ENCODE measurements at places on chromosomes 11 and 22. TPM values are rescaled to one million over a fixed set of nuclear protein-coding genes. Genes with fewer than 3 reads are reported as not detected.

The TYR gene
- polyA plus RNA-seq: not detected

The MGAT3 gene
- not detected for polyA plus RNA-seq

The ALX4 gene
- polyA plus RNA-seq: not detected

The KCNQ1 gene
- polyA plus RNA-seq: 21.7 TPM

The MFRP gene
- polyA plus RNA-seq: not detected

The OR8G5 gene
- polyA plus RNA-seq: not detected

The NFAM1 gene
- polyA plus RNA-seq: not detected

DNA sequence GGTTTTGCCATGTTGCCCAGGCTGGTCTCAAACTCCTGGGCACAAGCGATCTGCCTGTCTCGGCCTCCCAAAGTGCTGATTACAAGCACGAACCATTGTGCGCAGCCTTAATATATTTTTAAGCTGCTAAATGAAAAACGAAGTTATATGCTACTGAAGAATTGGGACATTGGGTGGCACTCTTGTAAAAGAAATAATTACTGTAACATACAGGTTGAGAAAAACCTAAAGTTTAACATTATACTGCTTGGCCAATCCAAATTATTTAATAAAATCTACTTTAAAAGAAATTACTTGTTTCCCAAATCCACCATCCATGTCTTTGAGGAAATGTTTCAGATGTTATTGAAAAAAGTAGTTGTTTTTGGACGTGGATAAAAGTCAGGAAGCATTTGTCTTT is 37.9 kb upstream of the ARHGAP32 start:
- no peak for DNase-seq

GRCh38 chr11:120054753-120055045 is 83.2 kb downstream of the TRIM29 start:
- DNase-seq: no peak

- no peak for DNase-seq
Observed at GRCh38 chr22:37283393-37283937, 1.2 kb downstream of the CYTH4 start.

- DNase-seq: no peak
Observed at GRCh38 chr22:24592851-24593558, at the start of gene LRRC75B. LRRC75B (minus strand) TSS chr22:24593073; CDS start chr22:24593039, 34 bp downstream.

DNA sequence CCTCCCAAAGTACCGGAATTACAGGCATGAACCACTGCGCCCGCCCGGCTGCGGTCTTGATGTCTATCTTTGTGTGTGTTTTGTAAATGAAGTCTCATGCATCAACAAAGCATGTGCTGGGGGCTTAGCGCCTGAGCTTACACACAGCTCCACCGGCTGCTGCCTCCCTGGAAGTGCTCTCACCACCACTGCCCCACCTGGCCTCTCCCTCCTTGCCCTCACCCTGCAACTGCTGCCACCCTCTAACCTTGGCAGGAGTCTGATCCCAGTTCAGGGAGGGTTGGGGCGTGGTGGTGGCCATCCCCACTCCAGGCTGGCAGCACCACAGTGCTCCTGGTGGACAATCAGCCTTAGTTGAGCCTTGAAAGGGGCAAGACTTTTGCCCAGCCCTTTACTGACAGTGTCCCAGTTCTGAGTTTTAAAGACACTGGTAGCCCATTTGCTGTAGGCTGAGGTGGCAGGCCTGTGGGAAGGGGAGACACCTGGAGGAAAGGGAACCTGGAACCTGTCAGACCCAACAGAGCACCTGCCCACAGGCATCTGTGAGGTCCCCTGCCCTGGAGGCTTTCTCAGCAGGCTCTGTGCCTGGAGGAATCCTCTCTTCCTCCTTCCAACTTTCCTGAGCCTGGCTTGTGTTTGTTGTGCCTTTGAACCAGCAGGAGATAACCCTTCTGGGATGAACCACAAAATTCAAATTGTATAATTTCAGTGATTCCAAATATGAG is 42.4 kb upstream of the WEE1 start:
- no peak for DNase-seq

DNA sequence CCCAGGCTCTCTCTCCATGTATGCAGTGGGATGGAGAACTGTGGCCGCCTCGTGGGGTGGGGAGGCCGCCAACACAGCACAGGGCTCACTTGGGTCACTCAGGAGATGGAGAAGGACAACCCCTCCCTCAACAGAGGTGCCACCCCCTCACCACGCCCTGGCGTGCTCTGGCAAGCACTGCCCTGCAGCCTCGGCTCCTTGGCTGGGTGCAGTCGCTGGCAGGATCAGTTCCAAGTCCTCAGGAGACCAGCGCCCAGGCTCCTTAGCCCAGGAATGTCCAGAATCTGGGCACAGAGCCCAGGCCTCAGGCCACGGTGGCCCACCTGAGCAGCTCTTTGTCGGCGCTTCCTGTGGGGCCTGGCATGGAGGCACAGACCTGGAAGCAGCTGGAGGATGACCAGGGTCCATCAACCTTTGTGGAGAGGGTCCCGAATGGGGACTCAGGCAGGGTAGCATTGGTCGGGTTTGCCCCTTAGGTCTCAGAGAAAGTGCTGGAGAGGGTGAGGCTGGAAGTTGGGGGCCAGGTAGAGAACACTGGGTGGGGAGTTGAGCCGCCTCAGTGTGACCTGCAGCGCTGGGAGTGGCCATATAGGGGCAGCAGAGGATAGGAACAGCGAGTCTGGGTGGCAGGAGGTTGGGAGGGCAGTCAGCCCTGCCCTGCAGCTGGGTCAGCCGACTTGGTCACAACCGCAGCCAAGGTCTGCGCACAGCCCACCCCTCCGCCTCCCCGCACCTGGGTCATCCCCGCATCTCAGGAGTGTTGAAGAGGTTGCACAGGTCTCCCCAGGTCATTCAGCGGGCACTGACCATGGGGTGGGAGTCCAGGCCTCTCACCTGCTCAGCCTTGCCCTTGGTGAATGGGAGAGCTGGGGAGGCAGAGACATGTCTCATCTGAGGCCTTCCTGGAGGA is 8.2 kb downstream of the SUSD2 start:
- no peak for DNase-seq

GRCh38 chr22:48054596-48054995 is 1292.1 kb downstream of the TBC1D22A start:
- DNase-seq: no peak

GRCh38 chr11:33713151-33713855 is 12.7 kb upstream of the C11orf91 start:
- DNase-seq: no peak

DNA sequence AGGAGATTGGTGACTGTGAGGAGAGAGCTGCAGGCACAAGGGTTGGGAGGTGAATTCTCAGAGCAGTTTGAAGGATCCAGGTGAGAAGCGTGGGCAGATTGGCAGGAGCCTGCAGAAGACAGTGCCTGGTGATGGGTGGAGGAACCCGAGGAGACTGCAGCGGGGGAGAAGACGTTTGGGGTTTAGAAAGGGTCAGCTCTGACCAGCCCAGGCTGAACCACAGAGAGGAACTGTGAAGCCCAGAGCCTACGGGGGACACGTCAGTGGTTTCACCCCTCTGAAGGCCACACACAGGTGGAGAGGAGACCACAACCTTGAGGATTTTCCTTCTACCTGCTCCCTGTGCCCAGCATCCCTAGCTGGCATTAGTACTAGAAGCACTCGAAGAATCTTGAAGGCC is 154.8 kb upstream of the TBCEL start:
- no peak for DNase-seq

DNA sequence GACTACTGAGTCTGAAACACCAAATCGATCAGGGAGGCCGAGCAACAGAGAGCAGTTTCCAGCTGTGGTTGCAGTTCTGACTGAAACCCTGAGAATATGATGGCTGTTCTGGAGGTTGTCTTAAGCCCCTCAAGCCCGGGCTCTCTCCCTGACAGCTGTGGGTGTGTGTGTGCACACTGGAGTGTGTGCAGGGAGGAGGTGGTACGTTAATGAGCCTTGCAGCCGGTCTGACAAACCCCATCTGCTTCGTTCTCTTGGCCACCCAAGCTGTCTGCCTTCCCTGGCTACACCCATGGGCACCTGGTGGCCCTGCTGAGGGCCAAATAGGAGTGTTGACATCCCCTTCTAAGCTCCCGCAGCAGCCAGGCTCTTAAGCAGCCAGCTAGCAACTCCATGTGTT is 189.8 kb downstream of the KIRREL3 start:
- no peak for DNase-seq

- no peak for DNase-seq
Observed at GRCh38 chr11:125284245-125284850, 119.8 kb downstream of the PKNOX2 start.

DNA sequence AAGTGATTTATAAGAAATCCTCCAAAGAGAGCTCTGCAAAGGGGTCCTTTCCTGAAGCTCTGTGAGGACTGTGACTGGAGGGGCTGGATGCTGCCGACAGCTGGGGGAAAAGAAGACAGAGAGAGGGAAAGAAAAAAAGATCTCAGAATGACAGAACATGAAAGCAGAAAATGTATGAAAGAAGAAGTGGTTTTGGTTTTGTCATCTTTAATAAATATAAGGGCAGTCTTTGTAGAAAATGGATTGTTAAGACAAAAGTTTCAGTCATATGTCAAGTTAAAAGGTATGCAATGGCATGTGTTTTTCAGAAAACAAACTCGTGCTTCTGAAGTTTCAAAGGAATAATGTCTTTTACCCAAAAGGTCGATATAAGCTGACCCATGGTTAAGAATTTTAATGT is 105.5 kb downstream of the CCDC83 start:
- DNase-seq: no peak

- no peak for DNase-seq
Observed at GRCh38 chr11:111179184-111179910, 66.2 kb upstream of the POU2AF2 start.

DNA sequence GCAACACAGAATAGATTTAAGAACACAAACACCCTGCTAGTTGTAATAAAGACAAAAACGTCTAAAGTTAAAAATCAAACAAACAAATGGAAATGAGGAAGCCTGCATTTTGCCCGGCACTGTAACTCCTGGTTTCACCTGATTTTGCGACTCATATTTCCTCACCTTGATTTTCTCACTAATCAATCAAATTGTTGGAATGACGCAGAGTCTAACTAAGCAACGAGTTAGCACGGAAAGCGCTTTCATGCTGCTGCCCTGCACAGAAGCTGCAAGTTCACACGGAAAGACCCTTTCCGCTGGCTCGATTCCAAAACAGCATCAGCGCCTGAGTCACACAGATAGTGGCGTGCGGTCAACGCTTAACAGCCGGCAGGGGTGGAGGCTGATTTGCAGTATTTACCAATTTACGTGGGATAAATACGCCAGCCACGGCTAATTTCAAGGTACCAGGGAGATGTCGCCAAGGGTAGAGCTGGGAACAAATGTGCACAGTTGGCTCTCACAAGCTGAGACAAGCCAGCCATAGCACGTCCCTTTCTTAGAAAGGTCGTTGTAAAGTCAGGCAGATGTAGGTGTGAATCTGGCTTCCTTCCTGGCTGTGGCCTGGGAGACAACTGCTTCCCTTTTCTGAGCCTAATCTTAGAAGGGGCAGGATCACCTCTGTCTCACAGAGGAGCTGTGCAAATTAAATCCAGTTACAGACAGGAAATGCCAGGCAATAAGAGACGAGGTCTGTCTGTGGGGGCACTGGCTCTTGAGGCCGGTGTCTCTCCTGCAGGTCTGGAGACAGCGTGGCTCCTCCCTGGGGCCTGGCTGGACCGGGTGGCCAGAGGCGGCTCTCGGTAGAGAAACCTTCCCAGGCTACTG is 76.9 kb upstream of the TTLL12 start:
- DNase-seq: peak; percentile 96

DNA sequence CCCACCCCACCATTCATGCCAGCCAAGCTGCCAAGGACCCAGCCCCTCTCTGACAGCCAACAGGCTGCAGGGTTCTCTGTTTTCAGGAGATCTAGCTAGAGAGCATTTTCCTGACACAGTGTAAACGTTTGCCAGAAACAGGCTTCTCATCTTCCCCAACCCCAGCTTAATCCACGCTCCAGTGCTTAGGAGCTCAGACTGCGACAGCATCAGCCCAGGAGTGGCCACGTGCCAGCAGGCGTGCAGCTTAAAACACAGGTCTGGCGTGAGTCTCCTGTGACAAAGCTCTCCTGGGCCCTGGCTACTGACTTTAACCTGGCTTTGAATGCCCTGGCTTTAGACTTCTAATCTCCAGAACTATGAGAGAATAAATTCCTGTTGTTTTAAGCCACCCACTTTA is 66.6 kb downstream of the GALNT18 start:
- DNase-seq: no peak

DNA sequence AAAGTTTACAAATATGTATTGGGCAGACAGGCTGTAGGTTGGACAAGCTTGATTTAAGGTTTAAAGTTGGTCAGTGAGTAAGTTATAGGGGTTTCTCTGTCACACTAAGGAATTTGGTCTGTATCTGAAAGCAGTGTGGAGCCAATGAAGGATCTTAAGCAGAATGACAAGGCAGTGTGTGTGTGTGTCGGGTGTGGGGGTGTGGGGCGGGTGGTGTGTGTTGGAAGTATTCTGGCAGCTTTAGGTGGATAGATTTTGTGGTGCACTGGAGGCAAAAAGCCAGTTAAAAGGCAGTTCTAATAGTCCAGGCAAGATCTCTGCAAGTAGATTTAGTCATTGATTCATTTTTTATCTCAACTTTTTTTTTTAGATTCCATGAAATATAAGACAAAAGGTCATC is 1006.8 kb upstream of the CCDC90B start:
- no peak for DNase-seq

- DNase-seq: no peak
Observed at GRCh38 chr11:106311531-106312230, 234.2 kb downstream of the AASDHPPT start.

DNA sequence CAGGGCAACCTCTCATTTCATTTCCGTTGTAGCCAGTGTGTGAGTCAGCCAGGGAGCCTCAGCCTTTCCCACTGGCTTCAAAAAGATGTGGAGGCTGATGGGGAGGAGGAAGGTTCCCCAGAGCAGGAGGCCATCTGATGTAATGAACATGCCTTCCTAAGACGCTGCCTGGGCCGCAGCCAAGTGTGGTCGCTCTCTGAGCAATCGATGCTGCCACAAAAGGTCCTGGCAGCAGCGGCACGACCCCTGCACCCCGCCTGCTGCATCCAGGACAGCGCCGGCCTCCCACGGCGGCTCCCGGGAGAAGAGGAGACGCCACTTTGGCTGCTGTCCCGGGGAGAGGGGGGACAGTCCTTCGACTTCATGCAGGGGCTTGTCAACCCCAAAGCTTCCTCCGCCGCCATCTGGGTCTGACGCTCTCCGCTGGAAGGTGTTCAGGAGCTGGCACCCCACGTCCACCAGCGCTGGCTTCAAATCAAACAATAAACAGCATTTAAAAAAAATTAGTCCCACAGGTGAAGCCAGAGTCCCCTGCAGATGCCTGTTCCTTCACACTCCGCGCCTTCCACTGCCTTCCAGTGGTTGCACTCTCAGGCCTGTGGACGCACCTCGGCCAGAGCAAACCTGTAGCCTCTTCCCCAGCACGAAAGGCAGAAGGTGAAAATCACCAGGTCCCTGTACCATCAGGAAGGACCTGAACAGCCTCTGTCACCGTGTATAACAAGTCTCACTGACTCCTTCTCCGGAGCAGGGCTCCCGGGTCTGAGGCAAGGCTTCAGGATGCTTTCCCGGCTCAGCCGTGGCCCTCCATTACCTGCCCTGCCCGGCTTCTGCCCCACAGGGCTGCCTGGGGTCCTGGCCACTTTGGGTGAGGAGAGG is 930.7 kb downstream of the BRD1 start:
- DNase-seq: no peak

GRCh38 chr22:19050117-19050516 is 72.1 kb downstream of the DGCR2 start:
- no peak for DNase-seq

- DNase-seq: no peak
Observed at GRCh38 chr11:116543099-116543498, 229.7 kb downstream of the BUD13 start.

- no peak for DNase-seq
Observed at GRCh38 chr11:128515826-128516778, 71.3 kb downstream of the ETS1 start.
